ENCODE measurements at places on chromosomes 5 and 9.

- no peak for DNase-seq
Measured at GRCh38 chr9:79583952-79584654, 12.3 kb downstream of the TLE4 start.

DNA sequence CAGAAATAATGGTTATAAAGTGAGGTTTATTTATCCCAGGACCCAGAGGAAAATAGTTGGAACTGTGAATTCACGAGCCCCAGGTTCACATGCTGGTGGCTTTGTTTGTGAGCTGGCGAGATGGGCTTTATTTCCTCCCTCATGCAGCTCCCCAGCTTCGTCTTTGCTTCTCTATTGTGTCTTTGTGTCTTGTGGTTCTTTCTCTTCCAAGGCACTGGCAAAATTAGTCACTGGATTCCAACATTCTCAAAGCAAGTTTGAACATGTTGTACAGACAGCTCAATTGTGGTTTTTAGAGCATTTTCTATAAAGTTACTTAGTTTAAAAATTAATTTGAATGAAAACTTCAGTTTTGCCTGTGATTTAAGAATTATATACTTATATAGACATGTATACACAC is 7.2 kb downstream of the NDUFS6 start:
- DNase-seq = peak; percentile 6

- DNase-seq = no peak
Measured at GRCh38 chr9:132301521-132301920, 53.3 kb downstream of the SETX start.

GRCh38 chr5:135400866-135401265 is 1.8 kb upstream of the MACROH2A1 start:
- no peak for DNase-seq

GRCh38 chr5:125575171-125575890 is 828.9 kb upstream of the ZNF608 start:
- no peak for DNase-seq

- DNase-seq = no peak
Measured at GRCh38 chr9:86531273-86531970, 177.2 kb upstream of the TUT7 start.

GRCh38 chr9:134053941-134054761 is 13.7 kb downstream of the BRD3 start:
- no peak for DNase-seq

DNA sequence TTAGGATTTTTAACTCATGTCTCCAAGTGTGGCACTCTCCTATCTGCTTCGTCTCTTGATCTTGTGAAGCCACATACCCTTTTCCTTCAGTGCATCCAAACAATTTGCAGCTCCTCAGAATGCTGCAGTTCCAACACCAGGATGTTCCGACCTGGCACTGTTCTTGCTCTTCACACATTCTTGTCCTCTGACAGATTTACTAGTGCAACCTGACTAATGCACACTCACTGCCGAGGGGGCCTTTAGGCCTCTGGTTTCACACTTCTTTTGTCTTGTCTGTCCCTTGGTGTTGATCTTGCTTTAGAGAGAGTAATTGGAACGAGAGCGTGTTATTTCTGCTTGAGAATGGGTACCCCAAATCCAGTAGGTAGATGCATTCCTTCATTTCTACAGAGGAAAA is 15.0 kb downstream of the ARHGAP26 start:
- DNase-seq = no peak

DNA sequence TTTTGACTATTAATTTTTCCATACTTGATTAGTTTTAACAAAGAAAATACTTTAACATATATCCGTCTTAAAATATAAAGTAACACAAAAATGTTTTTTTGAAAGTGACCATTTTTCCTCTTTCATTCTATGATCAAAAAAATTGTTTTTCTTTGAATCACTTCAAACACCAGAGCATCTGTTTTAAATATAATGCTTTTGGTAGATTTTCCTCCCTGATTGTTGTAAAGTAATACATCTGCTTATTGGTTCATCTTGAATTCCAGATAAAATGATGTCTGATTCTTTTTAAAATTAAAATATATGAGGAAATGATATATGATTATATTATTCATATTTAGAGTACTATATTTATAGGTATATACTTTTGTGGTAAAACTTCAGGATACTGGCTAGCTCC is 76.2 kb upstream of the LPAR1 start:
- DNase-seq = no peak

GRCh38 chr9:134989206-134990065 is 71.7 kb upstream of the FCN1 start:
- no peak for DNase-seq

DNA sequence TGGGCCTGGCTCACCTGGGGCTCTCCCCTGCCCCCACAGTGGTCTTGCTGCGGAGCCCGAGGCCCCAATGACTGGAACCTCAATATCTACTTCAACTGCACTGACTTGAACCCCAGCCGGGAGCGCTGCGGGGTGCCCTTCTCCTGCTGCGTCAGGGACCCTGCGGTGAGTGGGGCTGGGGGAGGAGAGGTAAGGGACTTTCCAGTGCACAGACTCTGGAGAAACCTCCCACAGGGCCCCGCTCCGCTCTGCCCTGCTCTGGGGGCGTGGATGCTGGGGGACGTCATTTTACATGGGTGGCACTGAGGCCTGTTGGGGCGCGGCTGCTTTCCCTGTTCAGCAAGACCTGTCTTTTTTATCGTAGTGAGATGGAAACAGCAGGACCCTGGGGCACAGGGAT is 7.6 kb downstream of the TSPAN17 start:
- DNase-seq = no peak

GRCh38 chr9:136327304-136327974 is at the start of gene GPSM1:
TSS of gene GPSM1 (plus strand) at chr9:136327539. CDS start at chr9:136327696, 157 bp downstream.
- peak; percentile 56 for DNase-seq

DNA sequence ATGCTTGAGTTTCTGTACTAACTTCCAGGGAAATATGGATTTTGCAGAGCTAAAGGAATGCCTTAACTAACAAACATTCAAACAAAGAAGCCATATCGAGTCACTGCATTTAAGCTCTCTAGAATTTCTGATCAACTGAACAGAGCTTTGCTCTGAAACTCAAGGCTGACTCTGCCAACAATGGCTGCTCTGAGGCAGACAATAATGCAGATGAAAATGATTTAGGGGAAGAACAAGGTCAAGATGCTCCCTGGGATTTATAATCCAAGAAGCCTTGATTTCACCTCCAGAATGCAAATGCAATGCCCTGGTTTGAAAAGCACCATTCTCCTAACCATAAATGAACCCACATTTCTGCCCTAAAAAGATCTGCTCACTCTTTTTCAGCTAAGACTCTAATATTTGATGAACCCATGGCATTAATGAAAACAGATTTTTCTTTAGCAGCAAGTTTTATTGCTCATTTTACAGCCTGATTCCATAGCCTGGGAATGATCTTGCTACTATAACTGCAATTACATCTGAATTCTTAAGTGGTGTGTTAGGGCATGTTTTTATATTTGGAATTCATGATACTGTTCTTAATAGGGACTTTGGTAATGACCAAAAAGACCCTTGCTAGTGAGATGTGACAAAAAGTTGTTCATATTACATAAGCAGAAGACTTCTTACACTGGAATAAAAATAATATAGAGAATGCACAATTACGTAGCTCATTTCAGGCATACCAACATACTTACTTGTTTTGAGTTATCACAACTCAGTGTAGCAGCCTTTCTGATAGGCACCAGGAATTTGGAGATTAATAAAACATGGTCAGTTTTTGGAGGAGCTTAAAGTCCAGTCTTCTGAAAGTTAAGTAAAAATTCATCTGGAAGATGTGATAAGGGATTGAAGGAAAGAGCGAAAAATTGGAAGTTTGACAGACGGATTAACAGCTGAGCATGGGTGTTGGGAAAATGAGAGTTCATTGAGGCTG is 169.4 kb downstream of the TRPM3 start:
- no peak for DNase-seq

DNA sequence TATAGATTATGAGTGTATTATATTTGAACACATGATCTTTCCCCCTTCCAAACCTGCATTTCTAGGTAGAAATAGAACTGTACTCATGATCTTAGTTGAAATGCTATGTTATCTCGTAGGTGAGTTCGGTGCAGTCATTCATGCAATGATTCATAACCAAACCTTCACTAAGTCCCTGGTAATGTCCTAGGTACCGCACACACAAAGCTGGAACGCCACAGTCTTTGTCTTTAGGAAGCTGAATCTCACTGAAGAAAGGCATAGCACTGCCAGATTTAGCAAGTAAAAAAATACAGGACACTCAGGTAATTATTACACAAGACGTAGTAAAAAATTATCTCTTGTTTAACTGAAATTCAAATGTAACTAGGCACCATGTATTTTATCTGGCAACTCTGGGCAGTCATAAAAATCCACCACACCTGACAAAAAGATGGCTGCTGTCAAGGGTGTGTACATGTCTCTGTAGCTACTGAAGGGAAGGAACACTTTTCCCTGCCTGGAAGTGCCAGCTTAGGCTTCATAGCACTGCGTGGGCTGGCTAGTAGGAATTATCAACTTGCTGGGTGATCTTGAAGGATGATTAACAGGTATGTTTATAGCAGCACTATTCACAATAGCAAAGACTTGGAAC is 28.0 kb upstream of the TXN start:
- DNase-seq = no peak

GRCh38 chr9:105295201-105295550 is 50.7 kb downstream of the SLC44A1 start:
- DNase-seq = no peak

GRCh38 chr9:74333384-74334032 is 163.6 kb upstream of the RORB start:
- DNase-seq = no peak

- no peak for DNase-seq
Measured at GRCh38 chr5:176559683-176560082, 10.5 kb downstream of the CDHR2 start.

GRCh38 chr5:137205231-137206027 is 293.7 kb downstream of the SPOCK1 start:
- no peak for DNase-seq

All from midbrain (tissue), 1 donor.